ENCODE measurements at places on chromosomes 7 and 10.

DNA sequence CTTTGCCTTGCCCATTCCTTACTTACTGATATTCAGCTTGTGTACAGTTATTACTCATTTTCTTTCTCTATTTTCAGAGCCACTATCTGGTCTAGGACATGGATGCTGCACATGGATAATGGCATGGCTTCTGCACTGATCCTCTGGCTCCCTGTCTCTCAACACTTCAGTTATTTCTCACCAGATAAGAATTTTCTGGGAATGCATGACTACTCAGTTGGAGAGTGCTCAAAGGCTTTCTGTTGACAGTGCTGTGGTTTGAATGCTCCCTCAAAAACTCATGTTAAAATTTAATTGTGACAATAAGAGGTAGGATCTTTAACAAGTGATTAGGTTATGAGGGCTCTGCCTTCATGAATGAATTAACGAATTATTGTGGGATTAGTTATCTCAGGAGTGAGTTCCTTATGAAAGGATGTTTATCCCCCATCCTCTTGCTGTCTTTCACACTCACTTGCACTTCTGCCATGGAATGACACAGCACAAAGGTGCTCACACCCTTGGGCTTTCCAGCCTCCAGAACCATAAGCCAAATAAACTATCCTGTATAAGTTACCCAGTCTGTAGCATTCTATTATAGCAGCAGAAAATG, 16.1 kb upstream of the PIK3CG start:
- DNase-seq, result no peak

- no peak for DNase-seq
These were observed 50.5 kb downstream of the CSGALNACT2 start for GRCh38 chr10:43188702-43189101.

- DNase-seq, result no peak
These were observed 202.7 kb downstream of the FAM107B start for GRCh38 chr10:14571866-14572507.

DNA sequence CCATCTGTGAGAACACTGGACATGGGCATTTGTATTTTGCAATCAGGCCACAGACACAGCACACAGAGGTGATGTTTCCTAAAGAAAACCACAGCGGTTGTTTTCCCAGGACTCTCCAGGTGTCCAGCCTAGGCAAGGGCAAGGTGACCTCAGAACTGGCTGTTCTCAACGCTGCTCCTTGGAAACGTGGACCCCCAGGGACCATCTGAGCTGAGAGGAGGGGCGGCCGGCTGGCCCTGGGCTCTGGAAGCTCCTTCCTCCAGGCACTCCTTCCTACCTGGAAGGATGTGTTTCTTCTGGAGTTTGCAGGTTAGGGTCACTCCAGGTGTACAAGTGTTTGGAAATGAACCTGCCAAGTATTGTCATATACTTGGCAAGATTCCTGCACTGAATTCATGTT, 103.1 kb downstream of the ADARB2 start:
- no peak for DNase-seq

DNA sequence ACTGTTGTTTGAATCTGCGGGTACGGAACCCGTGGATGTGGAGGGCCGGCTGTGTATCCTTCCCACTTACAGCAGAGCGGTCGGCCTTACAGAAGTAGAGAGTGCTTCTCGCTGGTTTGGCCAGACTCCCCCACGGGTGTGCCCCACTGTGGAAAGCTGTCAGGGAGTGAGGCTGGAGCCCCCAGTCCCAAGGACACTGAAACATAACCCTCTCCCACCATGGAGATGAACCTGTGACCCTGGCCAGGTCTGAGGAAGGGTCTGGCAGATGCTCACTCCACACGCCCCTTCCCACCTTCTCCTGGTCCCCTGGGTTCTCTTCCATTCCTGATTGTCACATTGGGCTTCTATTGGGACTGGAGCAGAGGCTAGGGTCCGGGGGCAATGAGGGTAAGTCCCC, 39.6 kb downstream of the TSPAN15 start:
- no peak for DNase-seq

- DNase-seq, result no peak
These were observed 263.5 kb downstream of the ZEB1 start for GRCh38 chr10:31582365-31583052.

DNA sequence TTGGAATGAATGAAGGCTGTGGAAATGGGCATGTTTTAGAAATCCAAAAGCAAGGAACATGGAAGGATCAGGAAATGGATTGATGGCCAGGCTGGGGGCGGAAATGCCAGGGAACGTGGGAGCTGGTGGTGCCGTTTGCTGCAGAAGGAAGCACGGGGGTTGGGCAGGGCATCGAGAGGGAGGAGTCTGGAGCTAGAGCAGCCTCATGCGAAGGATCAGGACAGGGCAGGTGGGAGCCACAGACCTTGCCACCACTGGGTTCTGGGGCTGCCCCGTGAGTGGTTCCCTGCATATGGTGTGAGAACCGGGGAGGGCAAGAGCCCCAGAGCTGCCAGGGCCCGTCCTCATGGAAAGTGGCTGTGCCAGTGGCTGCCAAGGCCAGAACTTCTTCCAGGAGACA, 193.8 kb upstream of the ZNF32 start:
- no peak for DNase-seq

DNA sequence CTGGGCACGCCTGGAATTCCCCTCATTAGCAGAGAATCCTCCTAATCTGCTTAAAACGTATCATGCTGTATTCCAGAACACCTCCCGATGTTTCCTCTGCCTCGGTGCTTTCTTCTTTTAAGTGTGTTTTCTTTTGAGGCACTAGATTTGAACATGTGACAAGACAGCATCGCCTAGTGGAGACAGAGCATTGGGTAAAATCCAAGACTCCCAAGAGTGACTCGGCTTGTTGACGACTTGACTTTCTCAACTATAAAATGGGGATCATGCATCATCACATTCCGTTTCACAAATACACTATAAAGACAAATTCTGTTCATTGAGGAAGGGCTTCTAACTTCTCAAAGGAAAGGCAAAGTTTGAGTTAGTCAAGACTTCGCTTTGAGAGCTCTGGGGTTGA, 105.6 kb upstream of the RNF32 start:
- no peak for DNase-seq

- no peak for DNase-seq
These were observed 226.4 kb upstream of the KLF14 start for GRCh38 chr7:130960208-130960988.

- no peak for DNase-seq
These were observed 37.0 kb upstream of the CNNM1 start for GRCh38 chr10:99292159-99292558.

DNA sequence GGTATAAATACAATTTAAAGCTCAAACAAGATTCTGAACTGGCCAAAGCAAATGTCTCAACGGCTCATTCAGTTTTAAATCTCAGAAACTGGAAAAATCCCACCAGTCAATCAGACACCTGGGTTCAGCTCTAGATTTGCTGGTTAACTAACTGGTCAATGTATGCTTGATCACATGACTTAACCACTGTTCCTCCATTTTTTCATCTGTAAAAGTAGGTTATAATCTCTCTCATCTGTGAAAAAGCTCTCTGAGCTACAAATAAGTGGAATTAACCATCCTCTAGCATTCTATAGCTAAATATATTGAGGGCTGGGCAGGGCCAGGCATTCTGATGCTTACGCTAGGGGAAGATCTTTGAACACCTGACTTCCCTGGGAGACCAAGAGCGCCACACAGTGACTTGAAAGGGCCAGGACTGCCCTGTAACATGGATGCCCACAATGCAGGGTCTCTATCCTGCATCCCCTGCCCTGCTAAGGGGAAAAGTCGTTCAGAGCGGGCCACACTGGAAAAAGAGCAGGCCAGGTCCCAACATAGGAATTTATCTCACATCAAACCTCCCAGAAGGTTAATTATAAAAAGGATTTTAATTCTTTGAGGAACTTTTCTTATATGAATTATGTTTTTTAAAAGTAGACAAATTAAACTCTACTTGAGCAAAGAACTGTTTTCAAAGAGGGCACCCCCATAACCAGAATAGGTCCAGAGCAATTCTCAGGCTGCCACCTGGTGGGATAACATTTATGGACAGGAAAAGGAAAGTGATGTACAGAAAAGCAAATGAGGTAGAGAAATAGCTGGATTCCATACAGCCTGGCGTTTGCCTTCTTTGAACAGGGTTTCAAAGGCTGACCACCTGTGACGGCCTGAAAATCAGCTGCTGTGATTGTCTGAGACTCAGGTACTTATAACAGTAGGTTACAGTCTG, 1.8 kb downstream of the RP9 start:
- peak; percentile 13 for DNase-seq

GRCh38 chr7:16755397-16755796, 1.8 kb downstream of the TSPAN13 start:
- no peak for DNase-seq

- no peak for DNase-seq
These were observed 565.7 kb upstream of the ANKRD30A start for GRCh38 chr10:36559412-36560400.

DNA sequence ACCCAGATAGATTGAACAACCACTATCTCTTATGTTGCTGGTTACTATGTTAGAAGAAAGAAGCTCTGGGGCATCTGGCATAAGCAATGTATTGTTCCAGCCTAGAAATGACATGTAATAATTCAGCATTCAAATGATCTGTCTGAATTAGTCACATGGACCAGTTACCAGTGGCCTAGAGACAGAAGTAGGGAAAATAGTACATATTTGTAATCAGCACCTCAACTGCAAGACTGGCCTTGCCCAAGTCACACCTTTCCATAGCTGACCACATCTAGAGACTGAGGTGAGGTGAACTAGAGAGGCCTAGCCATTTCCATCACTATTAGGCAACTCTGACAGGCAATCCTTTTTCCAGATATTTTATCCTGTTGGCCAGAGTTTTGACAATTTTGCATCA, 315.6 kb upstream of the KCND2 start:
- no peak for DNase-seq

GRCh38 chr10:97365761-97366351, 31.3 kb upstream of the FRAT2 start:
- DNase-seq, result no peak

DNA sequence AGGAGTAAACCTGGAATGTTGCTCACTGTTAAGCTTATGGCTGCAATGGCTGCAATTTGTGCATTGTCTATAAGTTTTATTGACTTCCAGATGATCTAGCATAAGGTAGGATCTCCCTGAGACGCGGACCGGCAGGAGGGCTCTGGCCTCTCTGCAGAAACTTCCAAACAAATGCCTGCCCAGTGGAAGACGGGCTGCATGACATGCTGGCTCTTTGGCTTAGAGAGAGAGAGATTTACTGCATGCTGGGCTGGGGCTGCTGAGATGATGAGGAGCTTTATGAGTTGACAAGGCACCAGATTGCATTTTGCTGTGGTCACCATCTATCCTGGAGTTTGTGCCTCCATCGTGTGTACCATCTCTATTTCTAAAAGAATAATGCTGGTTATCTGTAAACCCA, 193.2 kb downstream of the GALNT17 start:
- no peak for DNase-seq

DNA sequence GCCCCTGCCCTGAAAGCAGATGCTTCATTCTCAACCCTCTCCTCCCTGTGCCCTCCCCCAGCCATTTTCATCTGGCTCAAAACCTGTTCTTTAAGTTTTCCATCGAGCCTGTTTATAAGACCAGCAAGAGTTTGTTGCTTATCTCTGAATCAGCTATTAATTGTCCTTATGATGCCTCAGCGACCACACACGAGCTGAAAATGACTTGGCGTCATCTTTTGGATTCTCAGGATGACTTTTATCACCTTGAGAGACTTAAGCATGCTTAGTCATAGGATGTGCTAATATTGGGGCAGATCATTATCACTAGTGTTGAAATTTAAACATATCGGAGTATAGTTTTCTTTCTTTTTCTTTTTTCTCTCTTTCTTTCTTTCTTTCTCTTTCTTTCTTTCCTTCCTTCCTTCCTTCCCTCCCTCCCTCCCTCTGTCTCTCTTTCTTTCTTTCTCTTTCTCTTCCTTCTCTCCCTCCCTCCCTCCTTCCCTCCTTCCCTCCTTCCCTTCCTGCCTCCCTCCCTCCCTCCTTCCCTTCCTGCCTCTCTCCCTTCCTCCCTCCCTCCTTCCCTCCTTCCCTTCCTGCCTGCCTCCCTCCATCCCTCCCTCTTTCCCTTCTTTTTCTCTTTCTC, 184.5 kb downstream of the PHTF2 start:
- DNase-seq, result no peak

DNA sequence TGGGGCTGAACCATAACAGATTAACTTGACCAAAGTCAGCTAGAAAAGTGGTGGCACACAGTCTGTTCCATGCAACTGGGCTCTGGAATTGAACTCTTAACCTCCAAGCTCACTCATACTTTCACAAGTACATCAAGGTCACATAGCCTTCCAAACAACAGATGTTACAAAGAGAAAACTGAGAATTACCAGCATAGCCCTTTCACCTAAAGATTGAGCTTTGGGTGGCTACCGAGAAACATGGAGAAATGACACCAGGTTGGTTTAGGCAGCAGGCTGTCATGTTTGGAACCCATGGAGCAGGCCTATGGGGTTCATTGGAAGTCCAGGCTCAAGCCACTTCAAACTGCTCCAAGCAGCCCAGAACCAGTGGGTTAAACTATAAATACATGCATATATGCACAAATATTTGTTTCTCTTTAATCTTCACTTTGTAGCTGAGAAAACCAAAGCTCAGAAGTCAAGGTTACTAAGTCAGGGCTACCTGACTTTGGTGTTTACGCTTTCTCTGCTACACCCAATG, 59.1 kb downstream of the MALSU1 start:
- DNase-seq, result no peak

DNA sequence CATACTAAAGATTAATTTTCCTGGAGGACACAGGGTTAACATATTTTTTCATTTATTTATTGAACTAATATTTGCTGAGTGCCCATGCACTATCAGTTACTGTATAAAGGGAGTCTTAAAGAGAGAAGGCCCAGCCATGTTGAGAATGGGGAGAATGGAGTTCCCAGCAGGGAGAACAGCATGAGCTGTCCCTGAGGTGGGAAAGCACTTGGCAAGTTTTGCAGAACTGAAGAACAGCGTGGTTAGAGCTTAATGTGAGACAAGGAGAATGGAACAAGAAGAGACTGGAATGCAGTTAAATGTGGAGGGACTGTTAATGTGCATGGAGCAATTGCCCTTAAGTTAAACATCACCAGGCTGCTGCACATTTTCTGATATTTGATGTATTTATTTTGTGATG, 435.4 kb downstream of the SUGCT start:
- DNase-seq, result no peak

- DNase-seq, result no peak
These were observed 54.4 kb downstream of the ZRANB1 start for GRCh38 chr10:124996127-124996853.

- DNase-seq, result no peak
These were observed 136.1 kb downstream of the ICA1 start for GRCh38 chr7:8125680-8126444.

GRCh38 chr10:98257961-98258360, 10.0 kb downstream of the LOXL4 start:
- DNase-seq, result no peak

GRCh38 chr10:11282661-11283060, 265.0 kb downstream of the CELF2 start:
- no peak for DNase-seq

DNA sequence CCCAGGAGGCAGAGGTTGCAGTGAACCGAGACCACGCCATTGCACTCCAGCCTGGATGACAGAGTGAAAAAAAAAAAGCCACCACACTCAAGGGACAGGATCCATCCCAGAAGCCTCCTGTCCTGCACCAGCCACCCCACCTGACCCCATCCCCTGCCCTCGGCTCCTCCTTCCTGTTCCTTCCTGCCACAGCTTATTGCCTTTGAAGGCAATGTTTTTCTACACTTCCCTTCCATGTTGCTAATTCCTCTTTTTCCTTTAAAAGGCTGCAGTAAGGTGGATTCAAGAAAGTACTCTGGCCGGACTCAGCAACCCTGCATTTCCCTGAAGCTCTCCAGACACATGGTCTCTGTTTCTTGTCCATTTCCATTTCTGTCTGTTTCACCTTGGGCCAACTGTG, 80.9 kb downstream of the FAM171A1 start:
- DNase-seq, result no peak

- DNase-seq, result no peak
These were observed 6.5 kb downstream of the LBX1 start for GRCh38 chr10:101222683-101223273.

All from COR-L47 (cell line).